ENCODE measurements at places on chromosomes 6 and 20. TPM values are rescaled to one million over a fixed set of nuclear protein-coding genes. Genes with fewer than 3 reads are reported as not detected.

The OSBPL2 gene
- 19.2 TPM for total RNA-seq

The SYNGAP1 gene
- 45.6 TPM for total RNA-seq

GRCh38 chr20:15916623-15917022 lies 656.6 kb downstream of the KIF16B start:
- H3K4me1 ChIP-seq: no peaks in the 10 kb centered on the region
- no peak overlapping the region for H3K4me3 ChIP-seq
- DNase-seq: no peak
- H3K27ac ChIP-seq: no peak overlapping the region
- no peaks in the 10 kb centered on the region for H3K27me3 ChIP-seq

The EEF1A2 gene
- total RNA-seq: 0.69 TPM

GRCh38 chr6:27970444-27970843 lies 13.4 kb downstream of the OR2B6 start:
- peaks cover 33% of the 10 kb centered on the region for H3K27me3 ChIP-seq
- H3K4me3 ChIP-seq: no peak overlapping the region
- H3K27ac ChIP-seq: no peak overlapping the region
- DNase-seq: no peak

DNA sequence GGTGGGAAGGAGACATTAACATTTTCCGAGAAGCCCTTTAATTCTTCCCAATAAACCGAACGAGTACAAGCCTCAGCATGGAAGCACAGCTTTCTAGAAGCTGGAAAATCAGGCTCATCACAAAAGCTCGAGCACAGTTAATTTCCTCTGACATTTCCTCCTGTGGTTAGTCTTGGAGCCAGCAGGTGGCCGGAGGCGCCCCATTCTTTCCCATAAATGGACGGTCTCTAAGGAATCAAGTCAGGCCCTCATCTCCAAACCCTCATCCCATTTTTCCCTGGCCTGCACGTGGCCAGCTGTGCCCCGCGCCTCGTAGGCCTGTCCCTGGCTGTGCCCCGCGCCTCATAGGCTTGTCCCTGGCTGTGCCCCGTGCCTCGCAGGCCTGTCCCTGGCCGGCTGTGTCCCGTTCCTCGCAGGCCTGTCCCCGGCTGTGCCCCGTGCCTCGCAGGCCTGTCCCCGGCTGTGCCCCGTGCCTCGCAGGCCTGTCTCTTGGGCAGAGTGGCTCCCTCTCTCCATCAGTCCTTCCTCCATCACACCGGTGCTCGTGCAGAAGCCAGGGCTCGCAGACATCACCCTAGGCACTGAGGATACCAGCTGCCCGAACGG lies 19.7 kb upstream of the NTSR1 start:
- peaks cover 8% of the 10 kb centered on the region for H3K4me1 ChIP-seq
- H3K36me3 ChIP-seq: no peaks in the 10 kb centered on the region
- DNase-seq: no peak
- no peak overlapping the region for H3K27ac ChIP-seq
- peaks cover 2% of the 10 kb centered on the region for H3K27me3 ChIP-seq

The MDFI gene
- total RNA-seq: not detected

The BMP6 gene
- total RNA-seq: 0.14 TPM

DNA sequence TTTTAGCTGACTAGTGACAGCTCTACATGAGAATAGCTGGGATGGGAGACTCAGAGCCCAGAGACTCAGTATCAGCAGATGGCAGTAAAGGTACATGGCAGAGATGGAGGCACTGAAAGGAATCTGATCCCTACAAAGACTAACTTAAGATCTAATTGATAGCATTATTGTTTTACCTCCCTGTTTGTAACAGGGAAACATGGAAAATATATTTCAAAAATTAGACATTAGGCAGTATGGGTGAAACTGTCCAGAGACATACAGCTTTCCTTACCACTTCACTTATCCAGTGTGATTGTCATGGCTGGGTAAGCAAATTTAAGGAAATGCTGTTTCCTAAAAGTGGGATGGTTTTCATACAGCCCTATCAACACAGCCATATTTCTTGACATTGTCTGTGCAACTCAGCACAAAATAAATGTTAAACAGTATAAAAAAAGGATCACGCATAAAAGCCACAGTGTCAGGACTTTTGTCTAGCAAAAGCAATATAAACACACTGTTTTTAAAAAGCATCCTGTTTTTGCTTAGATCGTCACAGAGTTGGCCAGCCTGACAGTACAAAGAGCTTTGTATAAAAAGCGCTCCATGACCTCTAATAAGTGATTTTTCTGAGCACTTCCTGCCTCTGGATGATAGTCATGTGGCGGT lies 376.9 kb downstream of the PHF3 start:
- no peaks in the 10 kb centered on the region for H3K27me3 ChIP-seq
- H3K4me3 ChIP-seq: no peak overlapping the region
- no peaks in the 10 kb centered on the region for H3K4me1 ChIP-seq
- H3K27ac ChIP-seq: no peak overlapping the region

- no peaks in the 10 kb centered on the region for H3K36me3 ChIP-seq
- H3K27me3 ChIP-seq: no peaks in the 10 kb centered on the region
- no peak overlapping the region for H3K27ac ChIP-seq
- no peak overlapping the region for H3K4me3 ChIP-seq
- no peaks in the 10 kb centered on the region for H3K4me1 ChIP-seq
Observed at GRCh38 chr6:161847628-161848027, 573.8 kb upstream of the AGPAT4 start.

The SENP6 gene
- 75.1 TPM for total RNA-seq

DNA sequence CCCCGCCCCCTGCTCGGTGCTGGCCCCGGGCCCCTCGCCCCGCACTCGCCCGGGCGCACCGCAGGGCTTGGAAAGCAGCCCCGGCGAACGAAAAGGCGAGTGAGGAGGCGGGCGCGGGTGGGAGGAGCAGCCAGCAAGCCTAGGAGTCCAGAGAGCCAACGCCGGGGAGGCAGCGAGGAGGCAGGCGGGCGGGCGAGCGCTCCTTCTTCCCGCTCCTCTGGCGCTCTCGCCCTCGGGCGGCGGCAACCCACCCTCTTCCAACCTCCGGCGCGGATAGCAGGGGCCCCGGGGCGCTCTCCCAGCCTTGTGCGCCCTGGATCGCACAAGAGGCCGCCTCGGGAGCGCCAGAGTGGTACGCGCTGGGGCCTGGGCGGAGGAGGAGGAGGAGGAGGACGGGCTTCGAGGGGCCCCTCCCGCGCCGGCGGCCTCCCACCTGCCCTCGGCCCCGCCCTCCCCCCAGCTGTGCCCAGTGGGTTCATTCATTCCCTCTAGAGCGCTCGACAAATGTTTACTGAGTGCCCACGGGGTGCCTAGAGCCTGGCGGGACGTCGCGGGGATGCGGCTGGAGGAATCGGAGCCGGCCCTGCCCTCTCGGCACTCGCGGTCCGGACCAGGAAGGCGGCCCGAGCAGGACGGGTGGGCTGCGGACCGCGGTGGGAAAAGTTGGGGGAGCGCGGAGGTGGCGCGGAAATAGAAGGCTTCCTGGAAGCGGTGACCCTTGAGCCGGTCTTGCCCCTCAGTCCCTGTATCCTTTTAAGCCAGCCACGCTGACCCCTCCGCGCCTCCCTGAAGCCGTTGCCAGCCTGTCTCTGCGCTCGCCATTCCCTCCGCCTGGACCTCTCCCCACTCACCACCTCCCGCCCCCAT lies at the start of gene BMP7:
Gene BMP7, minus strand, starts transcription at position 351 of the 867 bp plus-strand sequence. CDS start 519 bp downstream, outside the sequence.
- no peaks in the 10 kb centered on the region for H3K36me3 ChIP-seq
- H3K4me1 ChIP-seq: peaks cover 3% of the 10 kb centered on the region
- H3K27ac ChIP-seq: no peak within 1 kb of the TSS
- no peak within 1 kb of the TSS for H3K4me3 ChIP-seq

The WFDC12 gene
- total RNA-seq: not detected

DNA sequence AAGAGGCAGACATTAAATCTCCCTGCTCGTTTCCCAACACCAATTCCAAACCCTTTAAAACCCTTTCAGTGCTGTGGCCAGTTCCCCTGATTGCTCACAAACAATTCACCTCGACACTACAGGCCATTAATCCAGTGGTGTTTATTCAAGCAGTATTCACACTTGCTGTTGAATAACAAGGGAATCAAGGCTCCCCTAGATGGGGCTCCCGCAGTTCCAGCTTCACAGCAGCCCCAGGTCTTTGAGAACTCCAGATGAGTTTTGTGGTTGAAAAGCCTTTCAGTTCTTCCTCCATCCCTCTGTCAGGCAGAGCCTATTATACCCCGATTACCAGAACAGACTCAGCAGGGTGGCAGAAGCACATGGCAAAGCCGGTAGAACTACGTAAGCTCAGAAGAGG lies 36.2 kb downstream of the JAG1 start:
- H3K27ac ChIP-seq: no peak overlapping the region
- H3K36me3 ChIP-seq: no peaks in the 10 kb centered on the region
- H3K4me1 ChIP-seq: peaks cover 9% of the 10 kb centered on the region
- no peak for DNase-seq

DNA sequence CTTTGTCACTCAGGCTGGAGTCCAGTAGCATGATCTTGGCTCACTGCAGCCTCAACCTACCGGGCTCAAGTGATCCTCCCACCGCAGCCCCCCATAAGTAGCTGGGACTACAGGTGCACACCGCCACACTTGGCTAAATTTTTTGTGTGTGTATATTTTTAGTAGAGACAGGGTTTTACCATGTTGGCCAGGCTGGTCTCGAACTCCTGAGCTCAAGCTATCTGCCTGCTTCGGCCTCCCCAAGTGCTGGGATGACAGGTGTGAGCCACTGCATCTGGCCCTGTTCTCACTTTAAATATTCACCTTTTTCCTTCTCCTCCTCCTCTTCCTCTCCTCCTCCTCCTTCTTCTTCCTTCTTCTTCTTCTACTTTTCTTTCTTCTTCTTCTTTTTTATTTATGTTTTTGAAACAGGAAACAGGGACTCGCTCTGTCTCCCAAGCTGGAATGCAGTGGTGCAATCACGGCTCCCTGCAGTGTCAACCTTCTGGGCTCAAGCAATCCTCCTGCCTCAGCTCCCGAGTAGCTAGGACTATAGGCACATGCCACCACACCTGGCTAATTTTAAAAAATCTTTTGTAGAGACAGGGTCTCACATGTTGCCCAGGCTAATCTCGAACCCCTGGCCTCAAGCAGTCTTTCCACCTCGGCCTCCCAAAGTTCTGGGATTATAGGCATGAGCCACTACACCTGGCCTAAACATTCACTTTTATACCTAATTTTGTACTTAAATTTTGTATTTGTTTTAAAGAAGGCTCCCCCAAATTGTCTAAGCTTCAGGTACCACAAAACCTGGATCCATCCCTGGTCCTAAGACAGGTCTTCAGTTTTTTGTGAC lies 47.2 kb upstream of the NCOA3 start:
- no peaks in the 10 kb centered on the region for H3K36me3 ChIP-seq
- H3K4me3 ChIP-seq: no peak overlapping the region
- no peak overlapping the region for H3K27ac ChIP-seq
- DNase-seq: no peak

The STX7 gene
- 13.3 TPM for total RNA-seq

DNA sequence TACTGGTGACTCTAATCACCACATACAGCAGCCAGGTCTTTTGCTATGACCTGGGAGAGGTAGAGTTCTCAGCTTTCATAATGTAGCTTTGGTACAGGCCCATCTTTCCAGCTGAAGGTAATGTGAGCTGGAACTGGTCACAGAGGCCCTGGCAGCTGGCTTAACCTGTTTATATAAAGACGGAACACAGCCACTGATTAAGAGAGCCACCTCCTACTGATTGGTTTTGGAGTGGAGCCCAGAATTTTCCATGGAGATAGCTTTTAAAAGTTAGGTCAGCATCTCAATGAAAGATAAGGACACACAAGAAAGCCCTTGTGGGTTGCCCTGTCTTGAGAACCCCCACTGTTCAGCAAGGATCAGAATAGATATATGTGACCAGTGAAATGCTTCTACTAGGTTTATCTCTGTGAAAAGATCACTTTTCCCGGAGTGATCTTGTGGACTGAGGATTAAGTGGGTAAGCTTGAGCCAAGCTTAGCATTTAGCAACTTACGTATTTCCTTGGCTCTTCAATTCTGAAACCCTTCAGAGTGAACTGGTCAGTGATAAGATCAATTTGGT lies 213.7 kb upstream of the CITED2 start:
- H3K4me1 ChIP-seq: no peaks in the 10 kb centered on the region
- no peak overlapping the region for H3K4me3 ChIP-seq
- H3K36me3 ChIP-seq: no peaks in the 10 kb centered on the region
- H3K27ac ChIP-seq: no peak overlapping the region

The KCNK16 gene
- not detected for total RNA-seq

DNA sequence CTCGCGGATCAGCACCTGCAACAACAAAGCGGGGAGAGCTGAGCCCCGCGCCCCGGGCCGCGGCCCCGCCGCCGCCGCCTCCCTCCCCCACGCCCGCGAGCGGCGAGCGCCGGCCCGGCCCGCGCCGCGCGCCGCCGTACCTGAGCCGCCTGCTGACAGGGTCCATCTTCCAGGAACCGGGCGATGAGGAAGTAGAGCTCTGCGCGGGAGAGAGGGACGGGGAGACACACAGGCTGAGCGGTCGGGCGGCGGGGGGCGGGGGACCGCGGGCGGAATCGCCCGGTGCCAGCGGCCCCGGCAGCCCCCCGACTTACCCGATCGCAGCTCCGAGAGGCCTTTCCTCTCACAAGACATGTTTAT lies 359 bp downstream of the PHIP start:
- peaks cover 7% of the 10 kb centered on the region for H3K27me3 ChIP-seq
- H3K36me3 ChIP-seq: peaks cover 21% of the 10 kb centered on the region
- peaks cover 40% of the 10 kb centered on the region for H3K4me1 ChIP-seq

The PTP4A1 gene
- 42.6 TPM for total RNA-seq

The COL10A1 gene
- total RNA-seq: not detected

DNA sequence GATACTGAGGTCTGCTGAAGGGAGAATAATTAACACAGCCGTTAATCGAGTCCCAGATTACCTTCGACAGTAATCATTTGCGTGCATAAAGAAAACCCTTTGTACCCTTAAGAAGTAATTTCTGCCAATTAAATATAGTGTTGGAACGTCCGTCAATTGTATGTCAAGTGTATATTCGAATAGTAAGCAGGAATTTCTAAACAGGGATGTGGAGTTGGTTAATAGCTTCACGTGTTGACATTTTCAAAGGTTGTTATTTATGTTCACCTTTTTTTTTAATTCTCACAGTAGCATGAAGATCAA lies 798 bp upstream of the SNAP91 start:
- H3K27ac ChIP-seq: no peak overlapping the region
- no peaks in the 10 kb centered on the region for H3K36me3 ChIP-seq
- no peak overlapping the region for H3K4me3 ChIP-seq
- no peak for DNase-seq
- H3K4me1 ChIP-seq: peaks cover 2% of the 10 kb centered on the region

DNA sequence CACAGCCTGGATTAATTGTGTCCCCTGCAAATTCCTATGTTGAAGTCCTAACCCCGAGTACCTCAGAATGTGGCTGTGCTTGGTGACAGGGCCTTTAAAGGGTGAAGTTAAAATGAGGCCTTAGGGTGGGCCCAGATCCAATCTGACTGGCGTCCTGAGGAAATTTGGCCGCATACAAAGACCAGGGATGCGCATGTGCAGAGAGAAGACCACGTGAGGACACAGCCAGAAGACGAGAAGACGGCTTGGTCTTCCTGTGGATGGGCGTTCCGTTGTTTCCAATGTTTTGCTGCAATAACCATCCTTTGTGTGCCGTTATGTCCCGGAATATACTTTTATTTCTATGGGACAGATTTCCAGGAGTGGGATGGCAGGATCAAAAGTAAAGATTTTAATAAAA lies 40.9 kb upstream of the SLC22A2 start:
- no peaks in the 10 kb centered on the region for H3K36me3 ChIP-seq
- no peak for DNase-seq
- H3K4me3 ChIP-seq: no peak overlapping the region
- peaks cover 6% of the 10 kb centered on the region for H3K27me3 ChIP-seq
- H3K4me1 ChIP-seq: no peaks in the 10 kb centered on the region

The NHSL1 gene
- total RNA-seq: 0.70 TPM
